ENCODE measurements at places on chromosomes 13 and 19. TPM values are rescaled to one million over a fixed set of nuclear protein-coding genes. Genes with fewer than 3 reads are reported as not detected.

OR7C1 gene
- not detected for total RNA-seq

TLE6 gene
- total RNA-seq, result 6.7 TPM

ZNF497 gene
- total RNA-seq, result 1.4 TPM

CDX2 gene
- not detected for total RNA-seq

PRRG2 gene
- 10.1 TPM for total RNA-seq

PGLYRP1 gene
- total RNA-seq, result 0.58 TPM

JSRP1 gene
- total RNA-seq, result 1.1 TPM
